Left renal cortex interstitium (tissue), 4 donors: ENCODE measurements at places on chromosomes 3 and 15.

- no peak for DNase-seq
Measured at GRCh38 chr3:197804511-197804910, 13.5 kb downstream of the LRCH3 start.

DNA sequence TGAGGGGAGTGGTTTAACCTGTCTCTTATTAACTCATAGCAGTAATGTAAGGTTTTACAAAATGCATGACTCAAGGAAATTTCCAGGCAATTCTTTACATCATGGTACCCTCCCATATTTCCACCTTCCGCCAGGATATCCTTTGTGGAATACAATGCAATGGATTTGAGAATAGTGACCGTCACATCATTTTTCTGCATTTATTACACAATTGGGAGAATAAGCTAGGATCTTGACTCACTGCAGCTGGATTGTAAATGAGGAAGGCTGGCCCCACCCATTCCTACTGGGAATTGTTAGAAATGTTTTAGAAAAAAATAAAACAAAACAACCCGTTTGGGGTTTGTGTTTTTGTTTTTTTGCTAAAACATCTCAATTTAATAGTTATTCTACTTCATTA lies 97.4 kb downstream of the IMPG2 start:
- no peak for DNase-seq

DNA sequence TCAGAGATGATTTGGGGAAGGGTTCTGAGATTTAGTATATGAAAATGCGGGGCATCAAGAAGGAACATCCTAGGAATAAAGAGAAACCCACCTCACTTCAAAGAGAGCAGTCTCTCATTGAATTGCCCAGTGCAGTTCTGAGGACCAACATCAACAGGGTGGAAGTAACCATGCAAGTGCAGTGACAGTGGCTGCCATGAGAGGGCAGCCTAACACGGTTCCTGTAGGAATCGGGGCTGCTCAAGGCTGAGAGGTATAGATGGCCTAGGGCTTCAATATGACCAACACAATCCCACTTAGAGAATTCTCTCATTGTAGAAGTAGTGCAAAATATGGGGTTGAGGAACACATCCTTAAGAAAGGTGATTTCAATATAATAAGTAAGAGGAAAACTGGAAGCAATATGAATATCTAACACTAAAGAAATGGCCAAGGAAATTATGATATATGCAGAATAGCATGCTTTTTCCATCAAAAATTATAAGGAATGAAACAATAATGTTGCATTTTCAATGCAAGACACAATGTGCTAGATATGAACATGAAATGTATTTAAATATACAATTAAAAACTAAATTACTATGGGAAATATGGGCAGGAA lies 51.1 kb upstream of the ARRDC4 start:
- no peak for DNase-seq

DNA sequence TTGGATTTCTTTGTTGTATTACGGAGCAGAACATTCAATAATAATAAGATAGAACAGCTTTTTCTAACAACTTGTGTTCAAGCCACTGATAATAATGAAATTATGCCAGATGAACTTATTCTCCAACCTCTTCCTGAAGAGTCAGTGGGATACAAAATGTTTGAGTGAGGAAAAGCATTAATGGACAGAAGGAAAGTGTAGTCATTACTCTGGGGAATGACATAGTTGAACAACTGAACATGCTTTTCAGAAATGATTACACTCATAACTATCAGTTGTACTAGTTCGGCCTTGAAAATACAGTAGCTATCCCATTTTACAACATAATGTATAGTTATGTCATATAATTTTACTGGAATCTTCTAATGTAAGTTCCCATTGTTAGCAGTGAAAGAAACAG lies 55.9 kb downstream of the ALCAM start:
- no peak for DNase-seq

GRCh38 chr3:195023989-195024388 lies 247.0 kb downstream of the XXYLT1 start:
- DNase-seq: no peak

DNA sequence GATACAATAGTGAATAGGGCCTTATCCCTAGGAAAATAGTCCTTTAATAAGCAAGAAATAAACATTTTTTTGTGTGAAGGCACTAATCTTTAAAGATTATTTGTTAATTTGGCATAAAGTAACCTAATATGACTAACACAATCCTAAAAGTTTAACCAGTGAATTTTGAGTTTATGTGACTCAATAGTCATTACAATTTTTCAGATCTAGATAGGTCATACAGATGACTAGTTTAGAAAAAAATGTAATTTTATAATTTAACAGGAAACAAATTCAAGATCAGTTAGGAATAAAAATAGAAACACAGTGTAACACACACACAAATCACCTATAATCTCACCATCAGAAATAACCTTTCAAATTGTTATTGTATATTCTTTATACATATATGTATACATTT lies 620.7 kb upstream of the ALCAM start:
- no peak for DNase-seq

DNA sequence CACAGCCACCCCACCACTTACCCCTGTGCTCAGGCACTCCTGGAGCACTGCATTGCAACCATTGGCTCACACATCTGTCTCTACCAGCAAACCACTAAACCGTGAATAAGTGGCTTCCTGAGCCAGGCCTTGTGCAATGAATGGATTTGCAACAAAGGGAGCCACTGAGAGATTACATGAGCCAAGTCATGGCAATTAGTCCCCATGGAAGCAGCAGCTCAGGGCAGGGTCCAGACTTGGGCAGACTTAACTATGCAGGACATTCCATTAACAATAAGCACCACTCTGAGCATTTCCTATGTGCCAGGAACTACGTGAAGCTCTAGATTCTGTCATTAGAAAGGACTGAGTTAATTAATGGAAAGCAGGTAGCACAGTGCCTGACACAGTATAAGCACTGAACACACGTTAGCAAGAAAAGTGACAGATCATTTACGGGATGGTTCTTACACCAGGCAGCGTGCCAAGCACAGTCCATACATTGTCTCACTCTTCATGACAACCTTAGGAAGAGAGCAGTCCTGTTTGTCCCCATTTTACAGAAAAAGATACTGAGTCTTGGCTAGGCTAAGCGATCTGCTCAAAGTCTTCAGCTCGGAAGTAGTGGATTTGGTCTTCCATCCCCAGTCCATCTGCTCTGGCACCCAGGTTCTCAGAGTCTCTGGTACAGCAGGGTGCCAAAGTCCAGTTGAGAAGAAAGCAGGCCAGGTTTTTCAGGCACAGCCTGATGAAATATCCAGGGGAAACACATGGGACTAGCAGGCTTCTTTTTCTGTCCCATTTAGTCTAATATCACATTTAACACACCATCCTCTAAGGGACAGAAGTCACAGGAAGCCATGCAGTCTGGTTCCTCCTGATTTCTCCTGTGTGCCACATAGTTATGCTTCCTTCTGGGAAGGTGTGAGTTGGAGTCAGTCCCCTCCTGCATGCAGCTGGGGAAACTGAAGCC lies 44.1 kb downstream of the LIPC start:
- DNase-seq: no peak

- DNase-seq: no peak
Measured at GRCh38 chr3:102378216-102378615, 56.6 kb upstream of the ZPLD1 start.

DNA sequence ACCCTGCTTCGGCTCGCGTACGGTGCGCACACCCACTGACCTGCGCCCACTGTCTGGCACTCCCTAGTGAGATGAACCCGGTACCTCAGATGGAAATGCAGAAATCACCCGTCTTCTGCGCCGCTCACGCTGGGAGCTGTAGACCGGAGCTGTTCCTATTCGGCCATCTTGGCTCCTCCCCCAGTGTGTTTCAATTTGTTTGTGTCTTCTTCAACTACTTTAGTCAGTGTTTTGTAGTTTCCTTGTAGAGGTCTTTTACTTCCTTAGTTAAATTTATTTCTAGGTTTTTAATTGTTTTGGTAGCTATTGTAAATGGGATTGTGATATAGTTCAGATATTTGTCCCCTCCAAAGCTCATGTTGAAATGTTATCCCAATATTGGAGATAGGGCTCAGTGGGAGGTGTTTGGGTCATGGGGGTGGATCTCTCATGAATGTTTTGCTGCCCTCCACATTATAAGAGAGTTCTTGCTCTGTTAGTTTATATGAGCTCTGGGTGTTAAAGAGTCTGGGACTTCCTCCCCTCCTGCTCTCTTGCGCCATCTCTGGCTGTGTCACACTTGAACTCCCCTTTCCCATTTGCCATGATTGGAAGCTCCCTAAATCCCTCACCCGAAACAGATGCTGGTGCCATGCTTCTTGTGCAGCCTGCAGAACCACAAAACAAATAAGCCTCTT lies 304.4 kb downstream of the DOCK3 start:
- DNase-seq: no peak

DNA sequence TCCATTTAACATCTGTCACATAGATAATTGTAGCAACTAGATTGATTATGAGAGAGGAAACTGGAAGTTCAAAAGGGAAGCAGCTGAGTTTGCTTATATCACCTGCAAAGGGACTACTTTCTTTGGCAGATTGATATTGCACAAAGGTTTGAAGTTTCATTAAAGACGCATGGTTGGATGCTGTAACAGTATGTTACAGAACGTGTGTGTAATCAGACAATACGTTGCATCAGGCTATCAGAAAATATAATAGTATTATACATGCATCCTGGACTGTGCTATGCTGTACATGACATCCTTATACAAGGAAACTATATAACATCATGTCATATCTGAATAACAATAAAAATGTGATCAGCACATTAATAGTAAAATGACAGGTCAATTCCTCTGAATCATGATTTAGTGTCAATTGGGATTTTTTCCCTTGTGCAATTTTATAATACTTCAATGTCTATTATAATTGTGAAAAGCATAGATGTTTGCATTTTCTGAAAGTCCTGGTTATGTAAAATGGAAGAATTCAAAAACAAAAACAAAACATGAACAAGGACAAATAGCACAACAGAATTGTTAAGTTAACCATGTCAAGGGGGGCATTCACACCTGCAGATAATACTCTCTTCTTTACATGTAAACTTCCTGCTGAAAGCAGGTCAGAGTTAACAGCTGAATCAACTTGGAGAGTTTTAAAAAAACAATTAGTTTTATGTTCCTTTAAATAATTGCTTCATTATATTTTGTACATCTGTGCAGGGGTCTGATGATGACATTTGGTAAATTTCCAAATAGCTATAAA lies 283.2 kb upstream of the KCNH8 start:
- no peak for DNase-seq

- DNase-seq: no peak
Measured at GRCh38 chr3:100105501-100105900, 8.8 kb downstream of the FILIP1L start.

- no peak for DNase-seq
Measured at GRCh38 chr3:71064291-71064955, 519.1 kb downstream of the FOXP1 start.

DNA sequence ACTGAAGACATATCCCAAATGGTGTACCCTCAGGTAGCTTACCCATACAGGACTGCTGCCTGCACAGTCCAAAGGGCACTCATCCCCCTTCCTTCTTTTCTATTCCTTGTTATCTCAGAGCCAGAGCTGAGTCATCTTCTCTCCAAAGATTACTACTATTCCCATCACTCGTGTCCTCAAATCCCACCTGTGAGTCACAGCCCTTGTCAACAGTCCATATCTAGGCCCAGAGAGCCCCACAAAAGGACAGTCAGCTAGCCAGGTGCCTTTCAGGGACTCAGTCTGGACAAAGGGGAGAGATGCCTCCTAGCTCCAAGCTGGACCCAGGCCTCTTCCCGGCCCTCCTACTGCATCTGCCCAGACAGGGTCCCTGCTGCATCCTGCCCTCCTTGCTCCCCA lies 11.0 kb downstream of the PARP16 start:
- no peak for DNase-seq

DNA sequence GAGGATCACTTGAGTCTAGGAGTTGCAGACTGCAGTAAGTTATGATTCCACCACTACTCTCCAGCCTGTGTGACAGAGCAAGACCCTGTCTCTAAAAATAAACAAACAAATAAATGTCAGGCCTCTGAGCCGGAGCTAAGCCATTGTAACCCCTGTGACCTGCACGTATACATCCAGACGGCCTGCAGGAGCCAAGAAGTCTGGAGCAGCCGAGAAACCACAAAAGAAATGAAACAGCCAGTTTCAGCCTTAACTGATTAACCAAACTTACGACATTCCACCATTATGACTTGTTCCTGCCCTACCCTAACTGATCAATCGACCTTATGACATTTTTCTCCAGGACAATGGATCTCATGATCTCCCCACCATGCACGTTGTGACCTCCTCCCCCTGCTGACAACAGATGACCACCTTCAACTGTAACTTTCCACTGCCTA lies 32.5 kb upstream of the ZKSCAN7 start:
- DNase-seq: no peak

GRCh38 chr15:36356466-36356865 lies 223.0 kb upstream of the CDIN1 start:
- DNase-seq: no peak

DNA sequence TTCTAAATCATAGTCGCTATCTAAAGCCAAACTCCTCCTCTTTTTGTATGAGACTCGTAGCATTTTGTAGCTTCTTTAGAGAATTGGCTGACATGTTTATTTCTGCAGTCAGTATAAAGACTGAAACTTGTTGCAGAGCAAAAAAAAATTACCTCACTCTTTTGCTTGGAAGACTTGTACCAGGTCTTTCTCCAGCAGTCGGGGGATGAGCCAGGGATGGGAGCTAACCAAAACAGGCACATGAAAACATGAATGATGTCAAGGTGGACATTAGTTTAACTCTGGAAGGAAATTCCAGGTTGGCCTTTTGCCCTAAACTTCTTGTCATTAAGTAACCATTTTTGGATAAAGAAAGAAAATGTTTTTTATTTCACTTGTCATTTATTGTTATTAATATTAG lies 47.0 kb upstream of the SCAANT1 start:
- no peak for DNase-seq

DNA sequence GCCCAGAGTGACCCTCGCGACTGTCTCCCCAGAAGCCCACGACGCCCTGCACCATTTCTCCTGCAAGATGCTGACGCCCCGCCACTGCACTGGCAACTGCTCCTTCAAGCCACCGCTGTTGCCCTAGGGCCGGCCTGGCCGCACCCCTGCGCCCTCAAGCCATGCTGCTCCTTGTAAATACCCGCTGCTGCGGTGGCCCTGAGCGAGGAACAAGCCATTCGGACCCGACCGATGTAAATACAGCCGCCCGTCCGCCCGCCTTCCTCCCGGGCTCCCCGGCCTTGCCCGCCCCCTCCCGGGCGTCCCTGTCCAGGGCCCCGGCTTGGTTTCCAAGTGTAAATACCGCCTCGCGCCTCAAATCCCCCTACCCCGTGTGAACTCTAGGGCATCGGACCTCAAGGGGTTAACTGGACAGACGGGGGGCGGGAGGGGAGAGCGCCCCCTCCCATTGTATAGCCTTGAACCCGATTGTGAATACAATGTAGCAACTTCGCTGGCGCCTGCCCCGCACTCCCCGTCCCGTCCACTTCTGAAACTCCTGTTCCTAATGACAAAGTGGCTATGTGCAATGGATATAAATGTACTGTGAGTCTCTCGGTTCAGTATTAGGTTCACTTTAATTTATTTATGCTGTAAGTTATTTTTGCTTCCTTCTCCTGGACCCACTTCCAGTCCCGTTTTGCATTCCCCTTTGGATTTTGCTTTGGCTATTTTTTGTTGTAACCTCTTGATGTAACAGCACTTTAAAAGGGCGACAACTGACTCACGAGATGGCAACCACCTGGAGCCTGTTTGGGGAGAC lies 5.9 kb downstream of the RNU6-1 start:
- no peak for DNase-seq
